T-helper 17 cell (primary cell): ENCODE measurements at places on chromosomes 2 and 18.

DNA sequence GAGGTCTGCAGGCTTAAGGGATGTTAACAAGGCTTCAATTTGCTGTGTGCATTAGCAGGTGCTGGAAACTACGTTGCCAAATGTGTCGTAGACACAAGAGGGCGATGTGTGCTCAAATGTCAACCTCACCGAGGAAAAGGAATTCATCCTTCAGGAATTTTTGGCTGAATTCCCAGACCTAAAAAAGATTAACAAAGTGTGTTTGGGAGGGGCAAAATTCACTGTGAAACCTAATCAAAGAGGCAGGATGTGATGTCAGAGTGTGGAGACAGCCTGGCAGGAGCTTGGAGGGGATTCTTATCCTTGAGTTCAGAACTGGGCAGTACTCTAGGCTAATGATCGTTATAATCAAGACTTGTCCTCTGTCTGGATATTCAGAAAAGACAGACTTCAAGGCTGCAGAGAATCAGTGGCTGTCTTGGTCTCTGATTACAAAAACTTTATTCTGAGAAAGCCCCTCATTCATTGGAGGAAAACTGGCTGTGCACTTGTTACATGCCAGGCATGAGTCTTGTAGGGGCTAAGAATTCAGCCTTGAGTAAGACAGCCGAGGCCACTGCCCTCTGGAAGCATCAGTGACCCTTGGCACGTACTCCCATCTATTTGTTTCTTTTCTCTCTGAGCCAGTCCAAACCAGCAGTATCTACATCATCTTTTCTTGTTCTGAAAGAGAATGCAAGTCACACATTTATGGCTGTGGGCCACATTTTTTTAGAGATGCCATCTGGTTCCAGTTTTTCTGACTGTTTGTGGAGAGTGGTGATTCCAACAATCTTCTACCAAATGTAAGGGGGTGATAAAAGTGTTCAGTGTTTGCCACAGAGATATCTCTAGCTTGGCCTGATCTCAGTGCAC, 18.7 kb upstream of the SCYGR1 start:
- no peak for DNase-seq

- DNase-seq, result no peak
These were observed 1.9 kb downstream of the MPPE1 start for GRCh38 chr18:11906176-11906575.

DNA sequence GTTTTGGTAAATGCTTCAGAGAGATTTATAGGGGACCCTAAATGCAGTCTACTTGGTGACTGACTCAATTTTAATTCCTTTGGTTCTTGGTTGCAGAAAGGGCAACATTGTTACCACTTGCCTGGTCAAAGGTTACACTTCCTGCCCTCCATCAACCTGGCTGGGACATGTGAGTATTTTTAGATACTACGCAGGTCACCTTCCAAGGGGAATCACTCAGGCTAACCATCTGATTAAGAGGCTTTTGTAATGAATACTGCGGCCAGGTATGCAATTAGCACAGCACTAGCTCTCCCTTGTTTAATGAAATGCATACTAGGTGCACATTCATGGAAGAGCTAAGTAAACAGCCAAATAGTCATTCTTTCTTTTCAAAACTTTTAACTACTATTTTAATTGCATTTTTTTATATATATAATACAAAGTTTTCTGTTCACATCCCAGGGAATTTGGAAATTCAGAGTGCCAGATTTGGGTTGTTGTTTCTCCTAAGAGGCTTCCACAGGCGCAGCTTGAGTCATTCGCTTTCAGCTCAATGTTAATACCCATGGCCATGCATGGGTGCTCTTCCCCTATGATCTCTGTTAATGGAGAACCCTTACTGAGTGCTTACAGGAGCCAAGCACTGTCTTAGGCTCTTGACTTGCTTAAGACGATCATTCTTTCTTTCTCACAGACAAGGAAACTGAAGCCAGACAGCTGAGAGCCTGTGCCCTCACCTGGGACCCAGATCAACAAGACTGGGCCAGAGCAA, 152.2 kb downstream of the MTX2 start:
- DNase-seq, result no peak

GRCh38 chr18:12420821-12421421, 13.2 kb downstream of the PRELID3A start:
- DNase-seq, result no peak

DNA sequence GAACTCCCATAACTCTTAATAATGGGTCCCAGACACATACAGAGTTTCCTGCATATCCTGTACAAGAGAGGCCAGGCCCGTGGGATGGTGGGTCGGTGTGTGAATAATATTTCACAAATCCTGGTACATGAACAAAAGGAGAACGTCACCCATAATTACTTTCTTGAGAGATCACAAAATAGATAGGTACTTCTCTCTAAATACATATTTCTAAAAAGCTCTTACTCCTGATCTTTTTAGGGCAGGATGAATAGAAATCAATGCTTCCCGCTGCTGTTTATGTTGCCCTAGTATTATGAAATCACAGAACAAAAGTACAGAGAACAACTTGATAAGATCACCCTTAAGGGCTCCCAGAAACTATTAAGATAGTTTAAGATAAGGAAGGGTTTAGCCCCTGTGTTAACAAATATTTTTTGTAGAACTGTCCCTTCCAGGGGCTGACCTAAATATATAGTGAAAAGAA, 5.4 kb downstream of the IRS1 start:
- DNase-seq, result no peak

- no peak for DNase-seq
These were observed 10.7 kb downstream of the C2orf80 start for GRCh38 chr2:208179028-208179609.

DNA sequence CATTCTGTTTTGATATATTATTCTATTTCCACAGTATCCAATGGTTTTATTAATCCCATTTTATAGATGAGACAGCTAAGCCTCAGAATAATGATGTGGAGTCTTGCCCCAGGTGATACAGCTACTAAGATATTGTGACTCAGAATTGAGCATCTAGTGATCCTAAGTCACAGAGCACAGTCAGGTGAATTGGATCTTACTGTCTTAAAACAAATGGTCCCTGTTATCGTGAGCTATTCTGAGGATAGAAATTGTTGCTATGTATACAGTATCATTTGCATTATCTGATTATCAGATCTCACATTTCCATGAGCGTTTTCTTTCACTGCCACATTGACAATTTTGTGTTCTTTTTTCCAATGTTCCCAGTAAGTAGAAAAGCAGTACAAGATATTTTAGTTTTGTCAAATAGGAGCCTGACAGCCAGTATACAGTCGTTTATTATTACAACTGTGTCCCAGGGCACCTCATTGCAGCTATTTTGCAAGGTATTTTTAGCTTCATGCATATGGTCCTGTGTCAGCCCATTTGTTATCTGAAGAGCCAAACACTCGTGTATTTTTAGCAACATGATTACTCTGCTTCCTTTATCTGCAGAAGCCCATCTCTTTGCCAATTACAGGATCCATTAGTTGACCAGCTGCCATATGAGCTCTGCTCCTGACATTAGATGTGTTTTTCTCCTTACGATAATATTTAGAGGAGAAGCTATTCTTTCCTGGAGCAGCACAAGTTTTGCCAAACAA, 25.1 kb upstream of the SGPP2 start:
- no peak for DNase-seq

DNA sequence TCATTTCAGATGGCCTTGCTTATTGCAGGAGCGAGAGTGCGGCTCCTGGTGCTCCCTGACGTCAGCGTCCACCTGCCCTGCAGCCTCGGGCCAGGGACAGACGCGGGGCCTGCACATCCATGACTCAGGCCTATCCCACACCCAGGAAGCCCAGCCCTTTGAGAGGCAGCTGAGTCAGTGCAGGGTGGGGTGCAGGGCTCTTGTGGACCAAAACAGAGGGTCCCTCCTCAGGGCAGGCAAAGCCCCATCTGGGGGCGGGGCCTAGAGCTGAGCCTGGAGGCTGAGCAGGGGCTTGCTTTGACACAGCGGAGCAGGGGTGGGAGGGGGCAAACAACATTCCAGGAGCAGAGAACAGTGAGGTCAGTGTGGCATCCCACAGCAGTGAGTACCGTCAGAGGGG, 7.7 kb upstream of the ARHGEF4 start:
- no peak for DNase-seq

GRCh38 chr2:71857636-71858035, 290.0 kb downstream of the CYP26B1 start:
- DNase-seq, result no peak

DNA sequence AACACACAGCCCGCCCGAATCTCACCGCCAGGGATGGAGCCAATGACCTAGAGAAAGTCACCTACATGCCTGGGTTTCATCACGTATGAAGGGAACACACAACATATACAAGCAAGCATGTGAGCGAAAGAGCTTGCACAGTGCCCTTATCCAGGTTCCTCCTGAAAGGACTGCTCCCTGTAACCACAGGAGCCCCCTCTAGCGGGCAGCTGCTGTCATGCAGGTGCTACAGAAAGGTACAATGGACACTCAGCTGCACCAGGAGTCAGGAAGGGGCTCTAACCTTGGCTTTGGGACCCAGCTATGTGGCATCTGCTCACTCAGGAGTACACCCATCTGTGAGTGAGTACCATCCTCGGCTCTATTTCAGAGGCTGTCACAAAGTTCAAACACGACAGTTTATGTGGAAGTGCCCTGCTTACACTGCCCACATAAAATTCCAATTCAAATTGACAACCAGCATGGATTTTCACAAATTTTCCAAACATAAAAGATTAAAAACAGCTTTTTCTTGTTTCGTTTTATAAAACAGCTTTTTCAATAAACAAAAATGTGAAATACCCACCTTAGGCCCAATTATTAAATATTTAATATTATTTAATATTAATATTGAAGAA, 3.5 kb downstream of the NDUFA10 start:
- DNase-seq, result peak; percentile 56

- no peak for DNase-seq
These were observed 198.0 kb upstream of the NCKAP5 start for GRCh38 chr2:133766164-133766832.

DNA sequence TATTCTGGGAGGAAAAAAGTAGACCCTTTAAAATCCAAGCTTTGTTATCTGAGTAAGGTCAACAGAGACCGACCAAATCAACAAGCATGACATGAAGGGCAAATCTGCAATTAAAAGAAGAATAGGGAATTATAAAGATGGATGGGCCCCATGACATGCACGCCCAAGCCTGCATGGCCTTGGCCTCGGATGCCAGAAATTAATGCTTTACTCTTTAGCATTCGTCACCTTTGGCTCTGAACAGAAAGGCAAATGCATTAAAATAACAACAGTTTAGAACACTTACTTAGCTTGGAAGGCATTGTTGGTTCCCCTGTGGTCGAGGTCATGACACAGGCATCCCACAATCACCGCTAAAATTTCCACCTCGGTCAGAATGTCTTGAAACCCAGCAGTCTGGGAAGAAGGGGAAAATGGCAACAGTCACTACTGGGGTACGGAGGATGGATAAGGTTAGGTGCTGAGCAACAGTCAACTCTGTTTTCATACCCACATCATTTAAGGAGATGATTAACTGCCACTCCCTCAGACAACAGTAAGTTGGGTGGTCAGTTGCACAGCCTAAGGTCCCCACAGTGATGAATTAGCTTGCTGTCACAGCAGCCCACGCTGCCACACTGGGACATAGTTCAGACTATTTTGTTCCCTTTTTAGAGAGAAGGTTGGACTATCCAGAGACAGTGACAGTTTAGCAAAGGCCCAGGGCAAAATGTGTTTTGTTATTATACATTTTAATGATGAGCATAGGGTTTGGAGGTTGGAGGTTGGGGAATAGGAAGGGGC, 319.1 kb downstream of the AGPS start:
- no peak for DNase-seq

DNA sequence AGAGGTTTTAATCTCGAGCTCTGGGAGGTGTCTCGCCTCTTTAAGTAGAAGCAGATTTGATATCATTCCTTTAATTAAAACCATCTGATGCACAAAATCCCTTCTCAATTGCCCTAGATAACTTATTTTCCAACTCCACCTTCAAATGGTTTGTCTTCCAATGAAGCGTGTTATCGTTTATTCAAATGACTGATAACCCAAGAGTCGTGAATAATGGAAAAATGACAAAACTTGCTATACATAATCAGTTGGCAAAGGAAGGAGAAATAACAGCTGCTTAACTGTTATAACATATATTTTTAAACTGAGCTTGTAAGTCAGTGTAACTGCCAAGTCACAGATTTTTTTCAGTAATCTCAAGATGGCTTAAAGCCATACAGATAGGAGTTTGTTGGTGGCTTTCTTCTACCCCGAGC, 144.6 kb downstream of the QPCT start:
- no peak for DNase-seq

GRCh38 chr18:60064271-60064670, 164.5 kb downstream of the PMAIP1 start:
- no peak for DNase-seq

- no peak for DNase-seq
These were observed 8.8 kb downstream of the TTLL4 start for GRCh38 chr2:218719457-218719856.

- DNase-seq, result no peak
These were observed 38.9 kb downstream of the ASB1 start for GRCh38 chr2:238465487-238466242.

GRCh38 chr18:50986360-50987087, 18.7 kb downstream of the ELAC1 start:
- no peak for DNase-seq

- DNase-seq, result no peak
These were observed 102.2 kb upstream of the FZD5 start for GRCh38 chr2:207871911-207872310.

DNA sequence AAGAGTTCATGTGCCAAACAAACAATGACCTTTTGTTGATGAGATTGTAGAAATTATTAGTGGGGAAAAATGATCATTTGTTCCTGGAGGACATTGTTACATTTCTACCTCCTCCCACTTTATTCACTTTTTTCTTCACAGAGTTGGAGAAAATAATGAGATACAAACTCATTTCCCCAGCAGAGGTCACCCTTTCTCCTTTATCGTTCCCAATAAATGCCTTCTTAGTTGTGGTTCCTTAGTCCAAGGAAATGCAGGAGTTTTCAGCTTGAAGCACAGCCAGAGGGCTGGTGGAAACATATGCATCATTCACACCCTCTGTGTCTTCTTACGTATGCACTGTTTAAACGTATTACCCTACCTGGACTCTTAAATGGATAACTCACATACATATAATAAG, 108.8 kb downstream of the SLC4A3 start:
- no peak for DNase-seq

DNA sequence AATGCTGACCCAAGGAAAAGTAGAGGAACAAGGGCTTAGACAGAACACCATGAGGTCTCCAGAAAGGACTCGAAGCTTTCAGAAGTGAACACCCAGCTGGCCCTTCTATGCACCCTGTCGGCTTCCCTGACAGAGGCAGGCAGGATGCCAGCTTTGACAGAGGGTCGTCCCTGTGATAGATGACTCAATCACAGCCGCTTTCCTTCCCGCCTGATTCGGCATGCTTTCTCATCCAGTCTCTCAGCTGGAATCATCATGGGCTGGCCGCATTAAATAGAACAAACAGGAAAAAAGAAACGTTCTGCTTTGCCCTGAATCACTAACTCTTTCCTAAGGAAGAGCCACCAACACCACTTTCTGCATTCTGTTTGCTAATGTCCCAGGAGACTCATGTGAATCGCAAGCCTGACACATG, 140.3 kb upstream of the RAB12 start:
- no peak for DNase-seq
